ENCODE measurements at places on chromosomes 5 and 9.

GRCh38 chr5:62509806-62510205 is 68.8 kb upstream of the LRRC70 start:
- no peak for DNase-seq

GRCh38 chr9:94560237-94560636 is 5.4 kb downstream of the PCAT7 start:
- DNase-seq = no peak

DNA sequence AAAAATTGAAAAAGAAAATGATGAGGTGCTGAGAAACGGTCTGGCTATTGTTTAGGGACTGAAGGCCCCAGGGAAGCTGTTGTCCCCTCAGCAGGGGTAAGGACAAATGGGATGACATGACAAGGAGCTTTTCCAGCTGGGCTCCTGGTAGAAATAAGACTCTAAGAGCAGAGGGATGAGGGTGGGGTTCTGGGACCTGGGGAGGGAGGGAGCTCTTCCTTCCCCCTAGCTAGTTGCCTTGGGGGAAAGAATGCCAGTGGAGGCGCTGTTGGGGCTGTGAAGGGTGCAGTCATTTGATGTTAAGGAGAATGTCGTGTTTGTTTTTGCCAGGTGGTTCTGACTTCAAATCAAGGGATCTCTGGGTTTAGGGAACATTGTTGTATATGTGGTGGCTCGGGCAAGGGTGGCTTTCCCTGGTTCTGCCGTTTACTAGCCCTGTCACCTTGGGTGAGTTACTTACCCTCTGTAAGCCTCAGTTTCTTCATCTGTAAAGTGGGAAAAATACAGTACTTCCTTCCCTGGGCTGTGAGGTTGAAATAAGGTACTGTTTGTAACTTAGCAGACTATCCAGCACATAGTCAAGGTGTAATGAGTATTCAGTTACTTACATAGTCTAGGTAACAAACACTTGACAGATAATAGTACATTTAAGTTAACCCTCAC is 47.8 kb downstream of the WWC1 start:
- DNase-seq = no peak

DNA sequence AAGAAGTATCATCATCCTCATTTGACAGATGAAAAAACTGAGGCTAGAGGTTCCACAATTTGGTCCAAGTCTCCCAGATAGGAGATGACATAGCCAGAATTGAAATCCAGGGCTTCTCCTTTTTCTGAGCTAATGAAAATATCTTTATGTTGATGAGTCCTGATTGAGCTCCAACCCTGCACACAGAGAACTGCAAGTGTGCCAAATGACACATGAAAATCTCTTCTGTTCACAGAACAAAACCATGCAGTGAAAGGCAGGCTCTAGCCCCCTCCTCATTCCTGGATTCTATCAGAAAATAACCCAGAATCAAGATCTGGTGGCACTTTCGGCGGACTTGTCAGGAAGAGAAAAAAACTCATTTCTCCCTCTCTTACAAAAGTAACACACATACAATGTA is 124.0 kb downstream of the GLIS3 start:
- peak; percentile 79 for DNase-seq

- no peak for DNase-seq
Observed at GRCh38 chr5:122523776-122524175, 211.7 kb downstream of the SNCAIP start.

DNA sequence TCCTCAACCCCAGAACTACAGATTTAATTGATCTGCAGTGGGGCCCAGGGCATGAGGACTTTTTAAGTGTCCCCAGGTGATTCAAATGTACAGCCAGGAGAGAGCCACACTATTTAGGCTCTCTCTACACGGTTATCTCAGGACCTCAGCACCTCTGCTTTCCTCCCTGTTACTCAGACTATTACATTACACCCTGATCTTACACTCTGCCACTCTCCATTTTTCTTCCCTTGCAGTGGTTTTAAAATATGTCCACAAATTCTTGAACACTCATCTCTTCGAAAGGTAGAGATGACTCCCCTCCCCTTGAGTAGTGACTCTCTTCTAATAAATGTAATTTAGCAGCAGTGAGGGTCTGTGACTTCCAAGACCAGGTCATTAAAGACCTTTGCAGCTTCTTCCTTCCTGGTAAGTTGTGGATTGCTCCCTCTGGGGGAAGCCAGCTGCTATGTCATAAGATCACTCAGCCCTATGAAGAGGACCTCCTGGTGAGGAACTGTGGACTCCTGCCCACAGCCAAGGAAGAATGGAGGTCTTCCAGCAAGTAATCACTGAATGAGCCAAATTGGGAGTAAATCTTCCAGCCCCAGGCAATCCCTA is 87.5 kb upstream of the SSBP2 start:
- no peak for DNase-seq

GRCh38 chr5:17492770-17493169 is 5.3 kb upstream of the TAF11L2 start:
- DNase-seq = no peak

GRCh38 chr9:101840694-101841188 is 102.3 kb upstream of the GRIN3A start:
- DNase-seq = no peak

GRCh38 chr5:5316334-5316733 is 106.1 kb upstream of the ICE1 start:
- DNase-seq = no peak

DNA sequence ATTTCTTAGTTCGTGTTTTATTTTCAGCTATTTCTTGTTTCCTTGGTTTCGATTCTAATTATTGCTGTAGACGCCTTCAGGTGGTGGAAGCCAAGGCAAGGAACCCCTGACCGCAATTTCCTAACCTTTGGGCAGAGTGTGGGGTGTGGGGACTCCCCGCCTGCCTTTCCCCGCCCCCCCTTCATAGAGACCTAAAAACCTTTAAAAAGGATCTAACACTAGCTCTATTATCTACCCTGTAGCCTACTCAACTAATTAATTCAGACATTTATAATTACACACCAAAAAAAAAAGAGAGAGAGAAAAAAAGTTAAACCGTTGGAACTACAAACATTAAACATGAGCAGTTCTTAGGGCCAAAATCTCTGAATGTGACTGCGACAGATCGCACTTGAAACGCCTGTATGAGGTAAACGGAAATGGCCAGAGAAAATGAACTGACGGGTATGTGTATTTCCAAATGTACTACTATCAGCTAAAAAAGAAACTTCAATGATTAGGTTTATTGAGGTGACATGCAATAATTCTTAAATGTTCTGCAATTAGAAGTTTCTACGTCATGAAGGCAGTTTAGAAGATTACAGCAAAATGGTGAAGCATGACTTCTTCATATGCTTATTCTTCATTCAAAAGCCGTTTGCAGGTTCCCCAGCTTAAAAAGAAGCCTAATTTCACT is 19.0 kb upstream of the FER start:
- no peak for DNase-seq
